Neural crest cell (in vitro differentiated cells): ENCODE measurements at places on chromosomes 13 and 19.

DNA sequence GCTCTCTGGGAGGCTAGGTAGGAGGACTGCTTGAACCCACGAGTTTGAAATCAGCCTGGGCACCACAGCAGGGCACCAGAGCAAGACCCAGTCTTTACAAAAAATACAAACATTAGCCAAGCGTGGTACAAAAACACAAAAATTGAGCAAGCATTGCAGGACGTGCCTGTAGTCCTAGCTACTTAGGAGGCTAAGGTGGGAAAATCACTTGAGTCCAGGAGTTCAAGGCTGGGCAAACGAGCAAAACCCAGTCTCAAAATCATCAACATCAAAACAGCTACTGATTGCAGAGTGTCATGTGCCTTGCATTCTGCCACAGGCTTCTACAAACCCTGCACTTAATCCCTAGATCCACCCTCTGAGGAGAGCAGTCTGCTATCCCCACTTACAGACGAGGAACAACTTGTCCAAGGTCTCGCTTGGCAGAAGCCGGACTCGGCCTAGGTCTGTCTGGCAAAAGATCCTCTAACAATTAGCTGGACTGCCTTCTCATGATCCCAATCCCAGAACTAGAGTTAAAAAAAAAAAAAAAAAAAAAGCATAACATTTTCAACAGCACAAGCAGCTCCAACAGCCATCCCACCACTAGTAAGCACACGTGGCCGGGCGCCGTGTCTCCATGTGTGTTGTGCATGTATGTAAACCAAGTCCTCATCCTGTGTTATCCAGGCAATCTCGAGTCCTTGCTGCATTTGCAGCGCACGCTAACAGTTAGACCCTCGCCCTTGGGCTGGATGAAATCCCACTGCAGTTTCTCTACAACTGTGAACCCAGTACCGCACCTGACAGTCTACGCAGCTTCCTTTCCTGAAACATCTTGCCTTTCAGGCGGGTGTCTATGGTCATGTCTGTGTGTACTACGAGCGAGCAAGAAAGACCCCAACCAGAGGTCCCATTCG is 2.0 kb downstream of the PPP6R1 start:
- no peak for DNase-seq

DNA sequence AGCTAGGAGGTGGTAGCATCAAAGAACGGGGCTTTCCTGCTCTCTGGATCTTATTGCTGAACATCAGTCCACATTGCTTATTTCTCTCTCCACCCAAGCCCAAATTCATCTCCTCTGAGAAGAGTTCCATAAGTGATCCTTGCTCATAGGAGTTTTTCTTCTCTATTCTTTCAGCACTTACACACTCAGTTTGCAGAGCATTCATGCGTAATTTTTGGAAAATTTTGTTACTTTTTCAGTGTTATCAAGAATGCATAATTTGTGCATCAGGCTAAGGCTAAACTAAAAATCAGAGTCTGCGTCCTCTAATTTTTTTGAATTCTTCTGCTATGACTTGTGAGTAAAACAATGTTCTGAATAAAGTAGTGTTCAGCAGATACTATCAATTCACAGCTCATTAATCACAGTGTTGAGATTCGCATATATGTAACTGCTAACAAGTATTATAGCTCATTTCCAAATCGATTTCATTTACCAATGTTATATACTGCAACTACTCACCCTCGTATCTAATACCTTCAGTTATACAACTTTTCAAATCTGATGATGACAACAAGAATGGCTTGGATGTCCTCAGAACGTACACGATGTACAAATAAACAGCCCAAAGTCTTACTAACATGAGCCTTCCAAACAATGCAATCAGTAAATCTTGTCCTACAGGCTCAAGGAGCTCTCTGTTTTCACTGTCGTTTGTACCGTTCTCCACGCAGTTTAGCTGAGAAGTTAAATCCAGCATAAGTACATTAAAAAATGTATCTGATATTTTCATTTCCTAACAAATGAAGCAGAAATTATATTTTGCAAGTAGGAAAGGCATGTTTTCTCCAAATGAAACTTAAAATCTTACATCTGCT is 36.4 kb upstream of the STARD13 start:
- DNase-seq: no peak

GRCh38 chr19:1445932-1446712 is 3.8 kb upstream of the APC2 start:
- DNase-seq: peak; percentile 73

DNA sequence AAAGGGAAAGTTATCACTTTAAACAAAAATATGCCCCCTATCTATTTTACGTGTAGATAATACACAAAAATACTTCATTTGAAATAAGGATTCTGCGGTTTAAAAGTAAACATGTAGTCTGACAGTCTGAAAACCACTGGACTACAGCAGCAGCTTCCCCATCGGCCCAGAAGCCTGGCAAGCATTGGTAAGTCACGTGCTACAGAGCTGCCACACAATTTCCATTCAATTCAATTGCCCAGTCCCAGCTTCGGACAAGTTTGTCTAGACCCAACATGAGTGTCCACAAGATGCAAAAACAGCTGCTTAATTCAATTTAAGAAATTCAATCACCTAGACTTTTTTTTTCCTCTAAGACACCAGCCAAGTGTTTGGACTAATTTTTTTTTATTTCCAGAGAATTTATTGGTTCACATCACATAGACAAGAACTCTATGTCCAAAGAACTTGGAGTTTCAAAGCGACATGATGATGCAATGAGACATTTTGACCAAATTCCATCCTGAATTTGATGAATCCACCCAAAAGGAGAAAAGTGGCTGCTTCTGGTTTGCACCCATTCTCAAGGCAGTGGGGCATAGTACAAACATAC is 458.9 kb downstream of the COG6 start:
- DNase-seq: no peak

DNA sequence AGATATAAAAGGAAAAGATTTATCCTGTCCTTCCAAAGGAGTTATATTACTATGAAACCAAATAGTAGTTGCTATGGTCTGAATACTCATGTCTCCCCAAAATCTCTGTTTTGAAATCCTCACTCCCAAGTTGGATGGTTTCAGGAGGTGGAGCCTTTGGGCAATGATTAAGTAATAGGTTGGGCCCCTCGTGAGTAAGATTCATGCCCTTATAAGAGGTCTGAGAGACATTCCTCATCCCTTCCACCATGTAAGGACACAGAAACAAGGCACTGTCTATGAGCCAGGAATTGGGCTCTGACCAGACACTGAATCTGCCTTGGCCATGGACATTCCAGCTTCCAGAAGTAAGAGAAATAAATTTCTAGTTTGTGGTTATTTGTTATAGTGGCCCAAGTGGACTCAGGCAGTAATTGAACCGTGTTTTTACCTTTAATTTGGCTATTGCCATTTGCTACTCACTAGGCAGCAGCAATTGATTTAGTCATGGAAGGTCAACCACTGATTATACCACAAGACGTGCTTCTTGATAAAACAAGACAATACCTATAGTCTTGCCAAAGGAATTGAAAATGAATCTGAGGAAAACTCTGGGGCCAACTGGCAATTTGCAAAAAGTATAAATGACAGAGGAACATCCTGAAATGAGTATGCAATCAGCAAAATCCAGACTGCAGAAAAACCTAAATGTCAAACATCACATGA is 717.4 kb upstream of the SPRY2 start:
- no peak for DNase-seq

DNA sequence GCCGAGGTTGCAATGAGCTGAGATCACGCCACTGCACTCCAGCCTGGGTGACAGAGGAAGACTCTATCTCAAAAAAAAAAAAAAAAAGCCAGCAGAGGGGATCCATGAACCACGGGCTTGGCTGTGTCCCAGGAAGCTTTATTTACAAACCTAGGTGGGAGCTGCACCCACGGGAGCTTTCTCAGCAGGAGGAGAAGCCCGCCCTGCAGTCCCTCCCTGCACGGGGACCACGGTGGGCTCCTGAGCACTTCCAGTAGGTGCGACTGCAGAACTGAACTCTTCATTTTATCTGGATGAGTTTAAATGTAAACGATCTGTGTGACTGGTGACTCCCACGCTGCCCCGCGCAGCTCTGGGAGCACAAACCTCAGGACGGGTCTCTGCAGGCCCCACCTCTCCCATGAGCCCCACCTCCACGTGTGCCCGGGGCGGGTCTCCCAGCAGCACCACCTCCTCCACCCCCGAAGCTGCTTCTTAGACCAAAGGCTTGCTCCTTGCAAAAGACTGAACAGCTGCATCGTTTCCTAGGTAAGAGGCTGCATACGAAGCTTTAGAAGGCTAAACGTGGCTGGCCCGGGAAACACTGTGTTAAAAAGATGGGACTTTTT is 66.4 kb downstream of the SPACA7 start:
- no peak for DNase-seq

GRCh38 chr19:17060802-17061201 is 14.4 kb downstream of the HAUS8 start:
- DNase-seq: no peak

- DNase-seq: no peak
Measured at GRCh38 chr13:111216166-111216960, 101.3 kb downstream of the ARHGEF7 start.
